ENCODE measurements at places on chromosomes 12 and 14.

DNA sequence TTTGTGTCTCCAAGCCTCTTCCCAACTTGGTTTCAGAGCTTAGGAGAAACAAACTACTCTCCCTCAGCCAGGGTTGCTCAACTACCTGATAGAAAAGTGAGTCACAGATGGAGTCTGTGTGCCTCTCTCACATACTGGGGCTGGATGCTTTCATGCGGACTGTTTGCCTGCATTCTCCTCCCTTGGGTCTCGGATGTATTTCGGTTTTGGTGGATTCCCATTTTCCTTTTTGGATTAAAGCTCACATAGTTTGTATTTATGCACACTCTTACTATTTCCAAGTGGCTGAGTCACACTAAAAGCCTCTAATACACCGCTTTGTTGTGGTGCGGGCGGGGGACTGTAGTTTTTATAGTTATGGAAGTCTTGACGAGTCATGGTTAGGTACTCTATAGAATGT lies 505.4 kb downstream of the LRFN5 start:
- no peak for DNase-seq

DNA sequence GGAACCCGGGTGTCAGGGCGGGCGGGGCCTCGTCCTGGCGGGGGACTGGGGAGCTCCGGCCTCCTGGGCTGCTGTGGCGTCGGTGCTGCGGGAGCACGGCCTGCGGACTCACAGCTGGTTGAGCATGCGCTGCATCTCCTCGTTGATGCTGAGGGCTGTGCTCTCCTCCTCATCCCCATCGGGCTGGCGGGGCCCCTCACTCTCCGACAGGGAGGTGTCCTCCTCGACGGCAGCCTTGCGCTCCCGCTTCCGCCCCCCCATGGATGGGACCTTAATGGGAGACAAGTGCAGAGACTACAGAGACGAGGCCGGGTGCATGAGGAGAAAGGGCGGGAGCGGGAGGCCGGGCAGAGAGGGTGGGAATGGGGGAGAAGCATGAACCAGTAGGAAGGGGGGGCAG lies 7.3 kb downstream of the IFFO1 start:
- DNase-seq: no peak

DNA sequence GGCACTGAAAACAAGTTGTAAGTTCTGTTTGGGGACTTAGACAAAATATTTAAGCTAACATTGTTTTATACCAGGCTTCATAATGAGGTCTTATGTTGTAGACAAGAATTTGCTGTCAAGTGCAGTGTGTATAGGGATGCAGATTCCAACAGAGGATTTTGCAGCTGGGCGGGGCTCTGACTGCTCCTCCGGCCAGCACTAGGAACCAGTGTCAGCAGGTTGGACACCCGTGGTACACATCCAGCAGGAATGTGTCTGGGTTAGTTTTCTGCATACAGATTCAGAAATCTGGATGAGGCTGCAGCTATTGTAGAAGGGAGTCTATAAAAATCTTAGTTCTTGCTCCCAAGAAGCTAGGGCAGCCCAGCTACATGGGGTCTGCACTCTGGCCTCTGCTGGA lies 194.3 kb upstream of the RBM19 start:
- DNase-seq: no peak

GRCh38 chr12:70443062-70443673 lies 77.1 kb downstream of the KCNMB4 start:
- no peak for DNase-seq

DNA sequence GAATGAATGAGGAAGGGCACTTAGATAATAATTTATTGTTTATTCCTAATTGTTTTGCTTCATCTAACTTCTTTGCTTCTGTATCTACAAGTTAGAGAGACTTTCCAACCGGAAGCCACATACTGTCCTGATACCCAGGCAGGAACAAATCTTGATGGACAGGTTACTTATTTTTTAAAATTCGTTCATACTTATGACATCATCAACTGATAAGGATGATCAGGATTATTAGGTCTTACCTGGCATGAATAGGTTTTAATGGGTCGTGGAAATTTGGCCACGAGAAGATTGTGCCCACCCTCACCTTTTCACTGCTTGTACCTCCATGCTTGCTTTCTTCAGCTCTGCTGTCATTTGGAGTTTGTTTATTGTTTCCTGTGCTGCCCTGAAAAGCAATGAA lies 39.3 kb downstream of the SNRPF start:
- DNase-seq: no peak

- no peak for DNase-seq
Measured at GRCh38 chr12:84174115-84174514, 738.5 kb downstream of the SLC6A15 start.

DNA sequence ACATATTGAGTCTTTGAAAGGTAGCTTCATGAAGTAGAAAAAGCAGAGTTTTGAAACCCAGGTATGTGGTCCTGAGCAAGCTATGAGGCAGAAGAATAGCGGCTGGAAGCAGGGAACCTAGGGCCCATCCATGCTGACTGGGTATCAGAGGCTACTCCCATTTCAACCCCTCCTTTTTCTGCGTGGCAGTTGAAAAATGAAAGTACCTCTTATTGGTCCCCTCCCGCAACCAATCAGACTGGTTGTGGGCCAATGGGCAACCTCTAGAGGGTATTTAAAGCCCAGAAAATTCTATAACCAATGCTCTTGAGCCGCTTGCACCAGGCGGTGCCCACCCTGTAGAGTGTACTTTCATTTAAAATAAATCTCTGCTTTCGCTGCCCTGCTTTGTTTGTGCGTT lies 1.6 kb upstream of the SNRPF start:
- no peak for DNase-seq

DNA sequence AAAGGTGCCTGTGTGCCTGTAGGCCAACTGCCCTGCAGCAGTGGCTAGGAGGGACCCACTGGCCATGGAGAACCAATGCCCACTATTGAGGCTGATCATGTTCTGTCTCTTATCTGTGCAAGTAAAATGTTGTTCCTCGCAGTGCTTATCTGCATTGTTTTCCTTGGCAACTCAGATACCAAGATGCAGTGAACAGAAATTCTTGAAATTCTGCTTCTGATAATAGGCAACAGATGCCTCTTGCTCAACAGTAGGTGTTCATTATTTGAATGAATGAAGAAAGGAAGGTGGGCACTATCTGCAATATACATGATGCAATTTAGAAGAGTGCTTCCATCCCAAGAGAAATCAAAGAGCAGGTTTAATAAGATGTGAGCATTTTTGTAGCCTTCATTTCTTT lies 232.2 kb downstream of the NUAK1 start:
- DNase-seq: no peak

DNA sequence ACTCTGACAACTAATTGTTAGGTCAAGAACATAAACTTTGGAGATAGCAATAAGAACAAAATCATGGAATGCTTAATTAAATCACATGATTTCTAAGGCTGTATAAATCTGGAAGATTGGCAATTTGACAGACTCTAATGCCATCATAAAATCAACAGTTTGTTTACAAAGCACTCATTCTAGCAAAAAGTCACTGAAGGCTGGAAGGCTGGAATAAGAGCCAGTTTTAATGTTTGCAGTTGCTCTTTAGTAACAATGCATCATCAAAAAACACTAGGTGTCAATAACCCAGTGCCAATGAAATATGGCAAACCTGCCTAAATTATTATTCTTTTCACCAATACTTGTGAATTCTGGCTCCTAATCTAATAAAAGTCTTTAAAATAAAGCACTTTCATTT lies 65.0 kb downstream of the NUMB start:
- no peak for DNase-seq

- DNase-seq: no peak
Measured at GRCh38 chr12:54840244-54840865, 14.0 kb upstream of the MUCL1 start.

- no peak for DNase-seq
Measured at GRCh38 chr12:27284751-27285150, 40.7 kb downstream of the STK38L start.

DNA sequence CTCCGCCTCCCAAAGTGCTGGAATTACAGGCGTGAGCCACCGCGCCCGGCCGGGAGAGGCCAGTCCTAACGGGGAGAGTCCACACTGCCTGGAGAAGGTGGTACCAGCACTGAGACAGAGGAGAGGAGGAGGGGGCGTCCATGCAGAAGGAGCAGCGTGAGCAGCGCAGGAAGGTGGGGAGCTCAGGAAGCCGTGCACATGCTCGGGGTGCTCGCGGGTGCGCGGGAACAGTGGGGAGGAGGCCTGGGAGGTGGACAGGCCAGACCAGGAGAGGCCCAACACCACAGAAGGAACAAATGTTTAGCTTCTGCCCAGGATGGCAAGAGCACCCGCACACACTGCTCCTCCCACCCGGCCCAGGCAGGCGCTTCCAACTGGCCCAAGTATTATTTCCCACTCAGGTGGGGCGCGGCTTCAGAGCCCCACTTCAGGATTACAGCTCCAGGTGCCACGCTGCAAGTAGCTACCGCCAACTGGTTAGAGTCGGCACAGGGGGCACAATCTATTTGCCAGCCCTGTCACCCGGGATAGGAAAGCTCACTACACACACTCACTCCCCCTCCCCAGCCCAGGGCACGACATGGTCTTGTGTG lies 80.8 kb upstream of the BCL11B start:
- DNase-seq: no peak

GRCh38 chr14:31339743-31340142 lies 80.6 kb downstream of the HEATR5A start:
- no peak for DNase-seq

- DNase-seq: no peak
Measured at GRCh38 chr12:92876496-92876895, 52.6 kb downstream of the EEA1 start.

DNA sequence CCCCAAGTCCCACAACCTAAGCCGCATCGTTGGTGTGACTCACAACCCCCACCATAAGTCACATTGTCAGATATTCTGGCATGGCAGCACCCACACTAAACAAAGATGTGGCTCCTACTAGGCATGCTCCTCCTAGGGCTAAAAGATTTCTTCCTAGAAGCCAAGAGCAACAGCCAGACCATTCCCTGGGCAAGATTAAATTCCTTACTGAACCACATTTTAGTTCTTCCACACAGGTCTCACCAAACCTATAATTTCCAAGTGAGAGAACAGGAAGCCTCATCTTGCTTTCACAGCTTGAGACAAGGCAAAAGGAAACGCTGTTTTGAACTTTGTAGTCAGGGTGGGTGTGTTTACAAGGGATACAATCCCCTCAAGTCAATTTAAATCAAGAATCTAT lies 632.8 kb downstream of the DIO2 start:
- DNase-seq: no peak

- no peak for DNase-seq
Measured at GRCh38 chr12:65740506-65740872, 83.8 kb upstream of the HMGA2 start.

GRCh38 chr14:48035836-48036235 lies 360.4 kb upstream of the MDGA2 start:
- DNase-seq: no peak

DNA sequence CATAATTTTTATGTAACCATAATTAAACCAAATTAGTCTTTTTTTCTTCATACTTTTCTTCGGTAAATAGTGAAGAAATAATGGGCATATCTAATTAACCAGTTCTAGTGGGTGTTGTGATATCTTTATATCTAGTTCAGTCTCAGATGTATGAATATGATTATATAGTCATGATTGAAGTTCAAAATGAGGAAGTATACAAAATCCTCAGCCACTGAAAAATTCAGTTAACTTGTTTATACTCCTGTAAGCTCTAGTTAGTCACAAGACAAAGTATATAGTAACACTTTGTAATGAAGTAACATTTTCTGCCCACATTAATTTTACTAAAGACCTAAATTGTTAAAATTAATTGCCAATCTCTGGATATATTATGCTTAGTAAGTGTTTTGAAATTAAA lies 46.5 kb downstream of the CAND1 start:
- DNase-seq: no peak

DNA sequence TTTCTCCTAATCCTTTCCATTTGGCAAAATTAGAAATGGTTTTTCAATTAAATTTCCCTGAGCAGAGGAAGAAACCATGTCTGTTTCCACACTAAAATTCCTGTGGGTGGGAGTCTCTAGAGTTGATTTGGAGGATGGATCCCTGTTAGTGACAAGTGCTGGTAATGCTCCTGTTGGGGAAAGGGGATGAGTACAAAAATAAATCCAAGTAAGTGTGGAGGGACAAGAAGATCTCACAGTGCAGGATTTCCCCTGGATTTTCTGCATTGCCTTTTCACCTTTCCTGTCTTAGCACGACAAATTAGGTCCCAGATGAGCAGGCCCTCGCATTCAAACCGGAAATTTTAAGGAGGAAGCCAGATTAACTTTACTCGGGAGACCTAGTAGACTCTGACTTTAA lies 107.5 kb downstream of the DAD1 start:
- DNase-seq: no peak

DNA sequence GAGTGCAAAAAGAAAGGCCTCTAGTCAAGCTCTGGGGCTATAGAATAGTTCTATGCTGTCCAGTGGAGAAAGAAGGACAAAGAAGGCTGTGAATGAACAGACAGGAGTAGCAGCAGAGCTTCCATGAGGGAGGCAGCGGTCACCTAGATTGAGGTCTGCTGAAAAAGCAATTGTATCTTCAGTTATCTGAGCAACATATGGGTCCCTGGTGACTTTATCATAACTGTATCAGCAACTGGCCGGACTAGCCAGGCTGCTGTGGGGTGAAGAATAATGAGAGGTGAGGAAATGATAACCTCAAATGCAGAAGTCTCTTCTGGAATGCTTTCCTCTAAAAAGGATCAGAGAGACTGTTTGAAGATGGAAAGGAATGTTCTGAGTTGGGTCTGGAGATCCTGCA lies 971.3 kb upstream of the TMEM132C start:
- DNase-seq: no peak

DNA sequence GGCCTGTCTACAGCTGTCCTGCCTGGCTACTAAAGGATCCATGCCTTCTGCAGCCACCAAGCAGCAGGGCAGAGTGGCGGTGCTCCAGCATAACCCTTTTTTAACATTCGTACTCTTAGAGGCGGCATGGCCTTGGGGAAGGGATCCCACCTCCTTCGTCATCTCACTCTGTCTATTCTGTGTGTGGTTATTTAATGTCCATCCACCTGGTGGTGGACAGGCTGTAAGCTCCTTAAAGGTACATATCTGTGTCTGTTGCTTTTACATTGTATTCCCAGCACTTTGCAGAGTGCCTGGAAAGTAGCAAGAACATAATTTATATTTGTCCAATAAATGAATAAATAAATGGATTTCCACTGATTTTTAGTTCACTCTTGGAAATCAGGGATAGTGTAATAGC lies 15.7 kb upstream of the ACOT1 start:
- no peak for DNase-seq

- DNase-seq: no peak
Measured at GRCh38 chr12:116076399-116076798, 201.1 kb downstream of the MED13L start.

Data from stimulated activated CD4-positive, alpha-beta T cell treated with anti-CD3 and anti-CD28 coated beads, TNF-alpha, amount 100 ng/mL, for 4 hours (primary cell).